ENCODE measurements at places on chromosomes 6 and 20.

- DNase-seq, result no peak
Observed at GRCh38 chr20:14790771-14791620, 453.6 kb upstream of the FLRT3 start.

- no peak for DNase-seq
Observed at GRCh38 chr6:127952831-127953230, 52.0 kb upstream of the THEMIS start.

DNA sequence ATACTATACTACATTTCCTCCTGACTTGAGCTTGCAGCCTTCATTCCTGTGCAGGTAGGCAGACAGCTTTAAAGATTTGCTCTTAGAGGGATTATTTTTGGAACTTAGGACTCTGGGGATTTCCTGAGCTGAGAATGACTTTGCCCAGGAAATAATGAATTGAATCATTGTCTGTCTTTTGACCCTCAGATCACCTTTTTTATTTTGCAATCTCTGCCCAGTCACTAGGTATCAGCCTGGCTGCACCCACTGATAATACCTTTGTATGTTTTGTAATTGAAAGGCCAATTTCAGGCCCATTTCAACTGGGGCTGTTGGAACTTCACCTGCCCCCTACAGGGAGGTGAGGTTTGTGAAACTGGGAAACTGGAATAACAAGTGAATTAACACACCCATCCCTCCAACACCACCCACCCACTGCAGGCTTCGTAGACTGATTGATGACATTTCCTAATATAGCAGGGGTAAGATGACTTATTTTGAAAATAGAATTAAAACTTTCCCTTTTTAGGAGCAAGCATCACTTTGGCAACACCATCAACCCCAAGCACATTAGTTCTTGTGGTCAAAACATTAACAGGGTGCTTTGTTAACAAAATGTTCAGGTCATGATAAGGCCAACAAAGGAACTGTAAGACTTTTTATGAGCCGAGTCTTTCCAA is 157.1 kb upstream of the CENPW start:
- no peak for DNase-seq

GRCh38 chr6:118784641-118785164 is 109.2 kb upstream of the ASF1A start:
- DNase-seq, result no peak

- no peak for DNase-seq
Observed at GRCh38 chr6:162699961-162700360, 27.6 kb downstream of the PRKN start.

GRCh38 chr20:57261457-57262251 is 4.8 kb downstream of the BMP7 start:
- DNase-seq, result no peak

GRCh38 chr20:41643504-41643938 is 25.3 kb upstream of the CHD6 start:
- DNase-seq, result no peak

DNA sequence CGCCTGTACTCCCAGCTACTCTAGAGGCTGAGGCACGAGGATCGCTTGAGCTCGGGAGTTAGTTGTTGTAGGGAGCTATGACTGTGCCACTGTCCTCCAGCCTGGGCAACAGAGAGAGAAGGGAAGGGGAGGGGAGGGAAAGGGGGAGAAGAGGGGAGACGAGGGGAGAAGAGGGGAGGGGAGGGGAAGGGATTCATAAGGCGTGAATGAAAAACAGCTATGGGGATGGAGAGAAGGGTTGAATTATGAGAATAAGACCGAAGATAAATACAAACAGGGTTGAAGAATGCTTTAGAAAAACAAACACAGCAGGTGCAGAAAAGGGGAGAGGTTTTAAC is 106.0 kb downstream of the TRIM27 start:
- DNase-seq, result no peak

DNA sequence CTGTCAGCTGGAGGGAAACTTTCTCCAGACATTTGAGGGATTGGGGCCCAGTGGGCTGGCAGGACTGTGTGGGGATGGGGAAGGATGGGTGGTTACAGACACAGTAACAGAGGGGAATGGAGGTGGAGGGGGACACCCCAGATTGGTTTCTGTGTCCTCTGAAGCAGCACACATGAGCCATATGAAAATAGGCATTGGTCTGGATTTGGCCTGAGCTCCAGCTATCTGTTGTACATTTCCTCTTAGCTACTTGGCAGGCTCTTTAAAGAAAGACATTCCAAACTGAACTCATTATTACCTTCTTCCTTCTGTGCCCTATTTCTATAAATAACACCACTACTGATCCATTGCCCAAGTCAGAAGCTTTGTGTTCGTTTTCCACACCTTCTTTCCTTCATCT is 72.0 kb upstream of the PRL start:
- no peak for DNase-seq

- DNase-seq, result no peak
Observed at GRCh38 chr6:21610341-21610740, 16.8 kb downstream of the SOX4 start.

DNA sequence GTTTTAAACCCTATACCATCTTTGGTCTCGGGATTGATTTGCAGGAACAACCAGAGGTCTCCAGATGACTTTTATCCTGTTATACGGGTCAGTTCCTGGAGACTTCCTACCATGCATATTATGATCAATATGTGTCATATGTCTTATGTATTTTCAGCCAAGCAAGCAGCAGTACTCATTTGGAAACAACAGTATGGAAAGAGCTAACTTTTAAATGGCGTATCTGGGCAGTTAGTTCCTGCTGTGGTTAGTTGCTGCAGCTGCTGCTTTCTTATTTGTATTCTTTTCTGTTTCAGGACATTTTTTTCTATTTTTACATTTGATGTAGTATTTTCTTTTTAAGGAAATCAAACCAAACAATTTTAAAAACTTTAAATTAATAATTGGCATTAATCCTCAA is 207.5 kb downstream of the MANEA start:
- no peak for DNase-seq

GRCh38 chr20:57562541-57563465 is 1.9 kb downstream of the PCK1 start:
- no peak for DNase-seq

- no peak for DNase-seq
Observed at GRCh38 chr6:6661191-6661590, 72.7 kb downstream of the LY86 start.

DNA sequence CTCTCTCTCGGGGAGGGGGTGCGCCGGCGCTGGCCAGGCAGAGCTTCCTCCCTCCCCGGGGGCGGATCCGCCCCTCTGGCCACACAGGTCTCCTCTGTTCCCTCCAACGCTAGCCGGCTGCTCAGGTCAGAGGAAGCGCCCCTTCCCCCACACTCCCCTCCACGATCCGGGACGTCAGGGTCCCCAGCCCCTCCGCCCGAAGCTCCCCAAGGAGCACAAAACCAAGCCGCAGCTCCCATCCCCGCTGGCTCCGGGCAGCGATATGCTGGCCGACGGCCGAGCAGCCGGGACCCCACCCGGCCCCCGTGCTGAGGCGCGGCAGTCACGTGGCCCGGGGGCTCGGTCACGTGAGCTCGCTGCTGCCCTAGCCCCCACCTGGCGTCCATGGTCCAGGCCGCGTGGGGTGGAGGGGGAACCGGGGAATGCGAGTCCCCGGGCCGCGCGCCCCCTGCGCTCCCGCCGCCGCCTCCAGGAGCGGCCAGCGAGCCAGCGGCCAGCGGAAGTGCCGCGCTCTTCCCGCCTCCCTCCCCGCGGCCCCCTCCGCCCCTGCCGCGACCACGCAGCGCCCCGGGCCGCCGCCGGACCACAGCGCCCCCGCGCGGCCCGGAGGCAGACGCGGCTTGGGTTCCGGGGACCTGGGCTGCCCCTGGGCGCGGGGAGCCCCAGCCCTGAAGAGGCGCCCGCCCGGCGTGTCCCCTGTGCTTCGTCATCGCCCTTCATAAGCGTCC is at the start of gene SLC35B2:
Gene SLC35B2, minus strand, starts transcription at position 504 of the 728 bp plus-strand sequence. Its CDS starts 118 bp downstream, at position 386.
- peak; percentile 80 for DNase-seq

DNA sequence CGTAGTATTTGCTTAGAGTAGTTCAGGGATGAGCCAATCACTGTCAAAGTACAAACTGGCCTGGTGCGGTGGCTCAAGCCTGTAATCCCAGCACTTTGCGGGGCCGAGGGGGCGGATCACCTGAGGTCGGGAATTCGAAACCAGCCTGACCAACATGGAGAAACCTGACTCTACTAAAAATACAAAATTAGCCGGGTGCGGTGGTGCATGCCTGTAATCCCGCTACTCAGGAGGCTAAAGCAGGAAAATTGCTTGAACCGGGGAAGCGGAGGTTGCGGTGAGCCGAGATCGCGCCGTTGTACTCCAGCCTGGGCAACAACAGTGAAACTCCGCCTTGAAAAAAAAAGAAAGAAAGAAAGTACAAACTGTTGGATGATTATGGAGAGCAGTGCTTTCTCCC is 27.5 kb upstream of the JARID2 start:
- no peak for DNase-seq

DNA sequence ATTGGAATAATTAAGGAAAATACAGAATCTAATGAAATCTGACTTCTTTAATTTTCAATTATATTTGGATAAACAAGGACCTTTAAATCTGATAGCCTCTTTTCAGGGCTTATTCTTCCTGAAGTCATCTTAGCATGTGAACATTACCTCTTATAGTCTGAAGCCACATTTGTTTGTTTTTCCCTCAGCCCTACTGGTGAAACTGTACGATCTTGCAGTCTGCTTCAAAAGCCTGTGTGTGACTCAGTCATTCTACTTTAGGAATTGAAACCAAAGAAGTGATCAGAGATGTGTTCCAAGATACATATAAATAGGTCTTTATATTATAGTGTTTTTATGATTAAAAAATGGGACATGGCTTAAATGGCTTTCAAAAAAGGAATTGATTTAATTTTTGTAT is 67.5 kb downstream of the MACROD2 start:
- DNase-seq, result no peak

DNA sequence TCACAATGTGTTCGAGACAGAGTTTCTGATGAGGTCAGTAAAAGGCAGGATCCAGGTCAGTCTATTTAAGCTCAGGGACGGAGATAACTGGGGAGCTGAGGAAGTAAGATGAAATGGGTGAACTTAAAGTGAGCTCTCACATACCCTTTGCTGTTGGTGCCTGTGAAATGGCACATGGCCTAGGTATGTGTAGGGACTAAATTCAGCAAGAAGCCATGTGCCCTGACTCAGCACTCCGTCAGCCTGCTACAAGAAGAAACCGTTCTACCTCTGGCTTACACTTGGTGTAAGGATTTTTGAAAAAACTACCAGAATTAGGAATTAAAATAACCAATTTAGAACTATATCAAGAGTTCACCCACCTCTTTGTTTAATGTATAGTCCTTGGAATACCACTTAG is 41.1 kb upstream of the TRDN start:
- no peak for DNase-seq

GRCh38 chr6:170269151-170269845 is 21.6 kb downstream of the DLL1 start:
- no peak for DNase-seq

GRCh38 chr6:150072201-150072600 is 3.3 kb upstream of the ULBP3 start:
- DNase-seq, result peak; percentile 26

DNA sequence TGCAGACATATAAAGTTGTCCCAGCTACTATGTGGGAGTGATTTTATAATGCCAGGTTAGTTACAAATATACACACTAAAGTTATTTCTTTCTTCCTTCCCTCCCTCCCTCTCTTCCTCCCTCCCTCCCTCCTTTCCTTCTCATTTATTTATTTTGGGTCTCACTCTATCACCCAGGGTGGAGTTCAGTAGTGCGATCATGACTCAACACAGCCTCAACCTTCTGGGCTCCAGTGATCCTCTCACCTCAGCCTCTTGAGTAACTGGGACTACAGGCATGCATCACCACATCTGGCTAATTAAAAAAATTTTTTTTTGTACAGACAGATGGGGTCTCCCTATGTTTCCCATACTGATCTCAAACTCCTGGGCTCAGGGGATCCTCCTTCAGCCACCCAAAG is 59.2 kb downstream of the PHF20 start:
- no peak for DNase-seq

GRCh38 chr6:134585517-134585873 is 267.6 kb upstream of the SGK1 start:
- DNase-seq, result no peak

GRCh38 chr20:51362254-51362653 is 180.3 kb downstream of the NFATC2 start:
- no peak for DNase-seq

GRCh38 chr6:158758941-158759479 is 60.2 kb downstream of the EZR start:
- DNase-seq, result no peak

DNA sequence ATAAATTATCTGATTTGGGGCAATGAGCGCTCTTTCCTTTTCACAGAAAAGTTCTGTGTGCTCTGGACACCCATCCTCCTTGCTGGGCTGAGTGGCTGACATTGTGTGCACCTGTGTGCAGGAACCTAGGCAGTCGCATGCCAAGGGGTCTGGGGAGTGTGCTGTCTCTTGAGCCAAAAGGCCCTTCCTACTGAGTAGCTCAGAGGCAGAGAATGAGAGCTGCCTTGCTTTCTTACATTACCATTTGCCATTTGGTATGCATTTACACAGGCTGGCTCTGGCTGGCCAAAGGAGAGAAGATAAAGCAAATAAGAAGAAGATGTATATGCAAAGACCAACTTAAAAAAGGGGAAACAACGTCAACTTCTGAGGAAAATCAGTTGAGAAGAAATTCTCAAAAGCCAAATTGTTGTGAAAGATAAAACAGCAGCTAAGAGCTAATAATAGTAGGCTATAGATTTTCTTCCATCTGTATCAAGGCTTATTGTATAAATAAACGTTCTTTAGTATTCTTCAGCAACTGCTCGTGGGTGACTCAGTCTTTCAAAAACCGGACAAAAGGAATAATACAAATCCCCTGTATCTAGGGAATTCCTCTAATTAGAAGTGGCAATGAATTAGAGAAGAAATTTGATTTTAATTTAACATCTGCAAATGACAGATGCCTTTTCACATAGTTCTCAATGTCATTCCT is 121.9 kb downstream of the INSM1 start:
- no peak for DNase-seq

- no peak for DNase-seq
Observed at GRCh38 chr6:40406175-40406574, 181.0 kb downstream of the LRFN2 start.

- peak; percentile 54 for DNase-seq
Observed at GRCh38 chr6:137880746-137881521, 13.9 kb downstream of the TNFAIP3 start.

DNA sequence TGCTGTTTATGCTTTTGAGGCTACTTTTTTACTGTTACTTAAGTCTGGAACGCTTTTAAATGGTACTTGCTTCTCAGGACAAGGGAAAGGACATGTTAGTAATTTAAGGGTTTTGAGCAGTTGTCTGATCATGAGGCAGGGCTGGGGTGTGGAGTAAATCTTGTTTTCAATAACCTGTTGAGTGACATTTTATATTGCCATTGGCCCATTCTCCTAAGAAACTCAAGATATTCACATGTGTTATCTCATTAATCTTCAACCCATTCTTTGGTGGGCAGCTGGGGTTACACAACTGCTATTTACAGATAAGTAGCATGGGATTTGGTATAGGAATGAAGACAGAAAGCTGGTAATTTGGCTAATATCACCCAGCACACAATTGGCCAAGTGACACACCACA is 44.6 kb upstream of the IL17A start:
- DNase-seq, result no peak

DNA sequence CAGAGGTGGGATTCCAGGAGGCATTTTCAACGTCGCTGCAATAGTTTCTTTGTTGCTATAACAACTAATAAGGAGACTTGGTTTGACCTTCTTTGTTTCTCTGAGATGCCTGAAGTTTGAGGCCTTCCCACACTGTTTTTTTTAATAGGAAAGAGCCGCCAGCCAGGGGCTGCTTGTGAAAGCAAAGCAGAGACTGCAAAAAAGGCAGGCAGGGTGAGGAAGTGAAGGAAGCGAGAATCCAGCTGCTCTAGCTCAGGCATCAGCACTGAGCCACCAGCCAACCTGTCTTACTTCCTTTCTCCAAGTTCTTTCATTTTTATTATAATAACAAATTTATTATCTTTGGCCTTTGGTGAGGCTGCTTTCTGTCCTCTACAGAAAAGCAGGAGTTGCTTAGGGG is 179.1 kb downstream of the DOK5 start:
- DNase-seq, result no peak
